ENCODE measurements at places on chromosomes 11 and 22. TPM values are rescaled to one million over a fixed set of nuclear protein-coding genes. Genes with fewer than 3 reads are reported as not detected.

Gene OR4S1
- total RNA-seq, result not detected

Gene LINC01488
- total RNA-seq, result not detected

Gene MOGAT2
- not detected for total RNA-seq

Gene MS4A14
- not detected for total RNA-seq

Gene MS4A4E
- not detected for total RNA-seq

Gene AIFM3
- 0.39 TPM for total RNA-seq

Gene CCDC116
- 1.6 TPM for total RNA-seq

Gene BLID
- total RNA-seq, result not detected

Gene PAX6
- not detected for total RNA-seq

Gene HIRA
- total RNA-seq, result 48.1 TPM

Gene ROBO3
- 9.4 TPM for total RNA-seq

Gene KRTAP5-9
- total RNA-seq, result not detected

Gene SAA4
- total RNA-seq, result not detected

Gene LRRC4C
- total RNA-seq, result not detected

Gene CRYBB3
- total RNA-seq, result not detected

Gene CCDC81
- 0.42 TPM for total RNA-seq

Gene MPZL2
- total RNA-seq, result 11.7 TPM

Gene MYO7A
- not detected for total RNA-seq

Gene TMEM121B
- total RNA-seq, result 0.18 TPM

Gene SGSM1
- not detected for total RNA-seq

Gene CHRM4
- total RNA-seq, result 0.37 TPM

Gene SLC22A6
- total RNA-seq, result not detected

Gene ACRV1
- total RNA-seq, result not detected

Gene APOA4
- total RNA-seq, result not detected

Gene CLDN5
- not detected for total RNA-seq

Gene IGLL5
- total RNA-seq, result not detected

Gene LGALS1
- total RNA-seq, result 1,502 TPM

Gene SLC22A25
- total RNA-seq, result not detected

Gene SYT8
- not detected for total RNA-seq

Gene TIGD3
- 1.1 TPM for total RNA-seq

Gene CDHR5
- not detected for total RNA-seq

Gene KRTAP5-10
- total RNA-seq, result not detected

Gene PDE3B
- total RNA-seq, result 81.4 TPM

Gene LSP1
- 477 TPM for total RNA-seq

Gene DERL3
- 10.0 TPM for total RNA-seq

Gene SMTNL1
- not detected for total RNA-seq

Gene GAL3ST3
- total RNA-seq, result not detected

Gene CD3G
- total RNA-seq, result 227 TPM

Gene TESMIN
- 8.2 TPM for total RNA-seq

Gene OTOG
- not detected for total RNA-seq

Gene OR52I1
- not detected for total RNA-seq

Gene KCTD17
- total RNA-seq, result 34.3 TPM

Data from activated CD8-positive, alpha-beta T cell treated with anti-CD3 and anti-CD28 coated beads, Interleukin-2, amount 10 ng/mL, durations not matched to agents 7 days and 5 days (primary cell).